Small intestine (tissue), 16 donors: ENCODE measurements at places on chromosomes 4 and X. TPM values are rescaled to one million over a fixed set of nuclear protein-coding genes. Genes with fewer than 3 reads are reported as not detected.

DNA sequence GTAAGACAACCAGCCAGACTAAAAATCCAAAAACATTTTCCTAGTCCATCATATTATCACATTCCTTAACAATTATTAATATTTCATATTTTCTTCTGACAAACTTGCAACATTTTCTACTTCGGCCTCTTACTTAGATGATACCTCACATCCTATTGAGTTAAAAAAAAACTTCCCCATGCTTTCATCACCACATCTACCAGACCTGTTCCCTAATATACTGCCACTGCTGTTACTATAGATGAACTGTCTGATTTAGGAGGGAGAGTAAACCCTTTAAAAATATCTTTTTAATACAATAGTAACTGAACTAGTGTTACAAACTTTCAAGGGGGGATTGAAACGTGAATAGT, 1.5 kb downstream of the FAM200B start:
- no peak for DNase-seq
- H3K27me3 ChIP-seq: no peaks in the 10 kb centered on the region
- H3K27ac ChIP-seq: no peak overlapping the region
- peaks cover 4% of the 10 kb centered on the region for H3K4me1 ChIP-seq
- no peaks in the 10 kb centered on the region for H3K36me3 ChIP-seq

DNA sequence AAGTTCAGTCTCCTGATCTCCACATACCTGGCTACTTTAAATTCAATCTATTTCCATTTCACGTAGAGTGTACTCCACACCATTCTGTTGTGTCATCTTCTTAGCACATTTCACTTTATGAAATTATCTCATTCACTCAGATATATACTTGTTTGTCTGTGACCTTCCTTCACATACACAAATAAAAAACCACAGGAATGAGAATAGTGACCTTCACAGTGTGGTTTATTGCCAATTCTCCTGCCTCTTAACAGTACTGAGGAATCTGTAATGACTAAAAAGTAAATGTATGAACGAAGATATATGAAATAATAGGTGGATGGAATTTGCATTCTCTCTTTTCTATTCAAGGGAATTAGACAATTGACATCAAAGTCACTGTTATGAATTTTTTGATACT, 183.9 kb upstream of the PCDH7 start:
- no peaks in the 10 kb centered on the region for H3K27me3 ChIP-seq
- H3K4me1 ChIP-seq: no peaks in the 10 kb centered on the region
- no peak overlapping the region for H3K27ac ChIP-seq
- no peak overlapping the region for H3K4me3 ChIP-seq

GRCh38 chr4:23828020-23828715, 61.7 kb downstream of the PPARGC1A start:
- no peak overlapping the region for H3K4me3 ChIP-seq
- H3K36me3 ChIP-seq: no peaks in the 10 kb centered on the region
- H3K27me3 ChIP-seq: no peaks in the 10 kb centered on the region
- DNase-seq: no peak
- H3K4me1 ChIP-seq: no peaks in the 10 kb centered on the region

GRCh38 chrX:25018682-25019081, 2.9 kb upstream of the ARX start:
- H3K27ac ChIP-seq: no peak overlapping the region
- H3K4me1 ChIP-seq: no peaks in the 10 kb centered on the region
- H3K4me3 ChIP-seq: no peak overlapping the region
- peaks cover 48% of the 10 kb centered on the region for H3K27me3 ChIP-seq
- H3K36me3 ChIP-seq: no peaks in the 10 kb centered on the region

- no peaks in the 10 kb centered on the region for H3K36me3 ChIP-seq
- no peaks in the 10 kb centered on the region for H3K4me1 ChIP-seq
- no peak for DNase-seq
Measured at GRCh38 chr4:148116264-148116663, 325.9 kb downstream of the NR3C2 start.

GRCh38 chr4:43855283-43855682, 593.3 kb downstream of the KCTD8 start:
- no peaks in the 10 kb centered on the region for H3K4me1 ChIP-seq
- no peak overlapping the region for H3K4me3 ChIP-seq
- no peak overlapping the region for H3K27ac ChIP-seq
- no peaks in the 10 kb centered on the region for H3K36me3 ChIP-seq
- no peaks in the 10 kb centered on the region for H3K27me3 ChIP-seq

GRCh38 chr4:140533951-140534480, 10.0 kb downstream of the ELMOD2 start:
- no peak overlapping the region for H3K27ac ChIP-seq
- no peaks in the 10 kb centered on the region for H3K4me1 ChIP-seq
- no peaks in the 10 kb centered on the region for H3K27me3 ChIP-seq

GRCh38 chr4:182567119-182567518, 323.9 kb downstream of the TENM3 start:
- DNase-seq: no peak
- no peaks in the 10 kb centered on the region for H3K36me3 ChIP-seq

DNA sequence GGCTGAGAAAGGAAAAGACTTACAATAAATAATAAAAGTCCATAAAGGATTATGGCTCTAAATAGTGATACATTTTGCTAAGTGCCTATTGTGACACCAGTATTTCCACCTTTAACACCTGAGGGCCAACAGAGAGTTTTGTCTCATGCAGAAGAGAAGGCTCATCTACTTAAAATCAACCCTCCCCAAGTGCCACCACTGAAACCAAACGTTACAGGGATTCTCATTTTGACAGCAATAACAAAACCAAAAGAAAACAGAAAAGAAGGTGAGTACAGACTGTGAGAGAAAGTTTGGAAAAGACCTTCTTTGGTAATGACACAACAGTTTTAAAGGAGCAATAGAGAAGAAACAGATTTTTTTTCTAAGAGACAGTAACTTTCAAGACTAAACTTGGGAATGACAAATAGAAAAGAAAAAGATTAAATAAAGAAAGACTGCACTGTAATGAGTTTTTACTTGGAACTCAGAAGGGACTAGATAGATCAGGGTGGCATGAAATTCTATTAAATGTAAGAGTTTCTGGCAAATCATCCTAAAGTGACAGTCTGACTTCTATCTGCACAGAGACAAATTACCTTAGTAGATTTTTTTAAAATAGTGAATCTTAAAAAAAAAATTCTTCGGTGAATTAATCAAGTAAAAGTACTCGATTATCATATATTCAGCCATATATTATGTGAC, 109.7 kb downstream of the ZNF827 start:
- no peak overlapping the region for H3K27ac ChIP-seq
- H3K36me3 ChIP-seq: peaks cover 24% of the 10 kb centered on the region
- H3K4me1 ChIP-seq: no peaks in the 10 kb centered on the region
- no peaks in the 10 kb centered on the region for H3K27me3 ChIP-seq

DNA sequence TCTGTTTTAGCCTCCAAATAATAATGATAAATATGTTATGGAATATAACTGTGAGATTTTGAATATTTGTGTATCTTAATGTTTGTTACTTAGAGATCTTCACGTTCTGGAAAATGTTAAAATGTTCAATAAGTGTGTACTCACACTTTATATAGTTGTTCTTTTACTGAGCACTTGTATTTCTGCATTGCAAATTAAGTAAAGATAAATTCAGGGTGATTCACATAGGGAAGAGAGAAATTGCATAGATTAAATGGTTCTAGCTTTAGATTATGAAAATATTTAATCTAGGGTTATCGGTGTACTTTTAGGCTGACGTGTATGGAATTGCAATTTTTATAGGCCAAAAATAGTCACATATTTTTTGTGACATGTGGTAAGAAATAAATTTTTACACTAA, 148.6 kb downstream of the ARHGAP10 start:
- H3K27ac ChIP-seq: no peak overlapping the region
- H3K36me3 ChIP-seq: peaks cover 14% of the 10 kb centered on the region
- no peaks in the 10 kb centered on the region for H3K4me1 ChIP-seq
- no peak overlapping the region for H3K4me3 ChIP-seq
- H3K27me3 ChIP-seq: no peaks in the 10 kb centered on the region
- no peak for DNase-seq

DNA sequence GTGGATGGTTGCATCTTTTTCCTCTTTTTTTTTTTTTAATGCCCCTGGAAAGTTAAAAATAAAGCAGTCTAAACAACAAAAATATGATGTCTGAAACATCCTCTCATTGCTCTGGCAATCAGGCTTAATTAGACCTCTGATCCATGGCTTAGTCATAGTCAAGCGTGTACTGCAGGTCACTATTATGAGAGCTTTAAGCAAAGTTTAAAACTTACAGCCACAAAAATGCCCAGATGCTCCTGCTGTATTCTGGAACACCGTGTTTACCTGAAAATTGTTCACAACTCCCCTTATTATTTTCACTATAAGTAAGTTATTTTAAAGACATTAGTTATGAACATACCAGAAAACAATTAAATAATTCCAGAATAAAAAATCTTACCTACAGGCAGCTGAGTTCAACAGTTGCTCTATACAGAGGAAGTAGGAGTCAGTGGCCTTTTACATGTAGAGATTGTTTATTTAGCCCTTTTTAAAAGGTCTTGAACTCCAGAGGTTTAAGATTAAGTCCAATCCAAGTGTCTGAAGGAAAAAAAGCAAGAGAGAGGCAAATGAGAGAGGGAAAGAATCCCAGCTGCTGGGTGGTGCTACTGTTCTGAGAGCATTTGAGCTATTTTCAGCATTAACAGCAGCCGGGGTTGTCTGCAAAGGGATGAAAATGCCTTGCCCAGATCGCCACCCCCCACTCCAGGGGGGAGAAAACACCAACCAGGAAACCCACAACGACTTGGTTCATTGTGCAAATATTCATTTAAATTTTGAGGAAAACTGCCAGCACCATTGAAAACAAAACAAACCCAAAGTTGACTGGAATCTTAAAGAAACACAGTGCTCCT, 36.9 kb downstream of the SORBS2 start:
- H3K4me1 ChIP-seq: no peaks in the 10 kb centered on the region
- no peak overlapping the region for H3K4me3 ChIP-seq
- peak; percentile 51 for DNase-seq
- no peaks in the 10 kb centered on the region for H3K27me3 ChIP-seq

GRCh38 chrX:15158736-15159406, 111.0 kb downstream of the ASB9 start:
- DNase-seq: no peak
- no peaks in the 10 kb centered on the region for H3K27me3 ChIP-seq
- no peaks in the 10 kb centered on the region for H3K4me1 ChIP-seq
- no peak overlapping the region for H3K4me3 ChIP-seq

- no peak overlapping the region for H3K4me3 ChIP-seq
- H3K36me3 ChIP-seq: no peaks in the 10 kb centered on the region
- no peak overlapping the region for H3K27ac ChIP-seq
- no peaks in the 10 kb centered on the region for H3K4me1 ChIP-seq
- H3K27me3 ChIP-seq: no peaks in the 10 kb centered on the region
- DNase-seq: no peak
Measured at GRCh38 chrX:78886550-78886949, 58.6 kb upstream of the P2RY10 start.

- no peak overlapping the region for H3K4me3 ChIP-seq
- no peaks in the 10 kb centered on the region for H3K27me3 ChIP-seq
- H3K4me1 ChIP-seq: no peaks in the 10 kb centered on the region
Measured at GRCh38 chr4:153337686-153338085, 6.8 kb upstream of the MND1 start.

- H3K27ac ChIP-seq: no peak overlapping the region
- no peaks in the 10 kb centered on the region for H3K4me1 ChIP-seq
- peak; percentile 46 for DNase-seq
- no peaks in the 10 kb centered on the region for H3K36me3 ChIP-seq
Measured at GRCh38 chr4:186137196-186137794, 32.8 kb downstream of the FAM149A start.

- no peaks in the 10 kb centered on the region for H3K36me3 ChIP-seq
- peak; percentile 82 for DNase-seq
- peak overlapping the region; percentile 83 for H3K27ac ChIP-seq
- H3K4me3 ChIP-seq: peak overlapping the region; percentile 86
- H3K27me3 ChIP-seq: no peaks in the 10 kb centered on the region
Measured at GRCh38 chr4:3074846-3075651, 568 bp downstream of the HTT start.

DNA sequence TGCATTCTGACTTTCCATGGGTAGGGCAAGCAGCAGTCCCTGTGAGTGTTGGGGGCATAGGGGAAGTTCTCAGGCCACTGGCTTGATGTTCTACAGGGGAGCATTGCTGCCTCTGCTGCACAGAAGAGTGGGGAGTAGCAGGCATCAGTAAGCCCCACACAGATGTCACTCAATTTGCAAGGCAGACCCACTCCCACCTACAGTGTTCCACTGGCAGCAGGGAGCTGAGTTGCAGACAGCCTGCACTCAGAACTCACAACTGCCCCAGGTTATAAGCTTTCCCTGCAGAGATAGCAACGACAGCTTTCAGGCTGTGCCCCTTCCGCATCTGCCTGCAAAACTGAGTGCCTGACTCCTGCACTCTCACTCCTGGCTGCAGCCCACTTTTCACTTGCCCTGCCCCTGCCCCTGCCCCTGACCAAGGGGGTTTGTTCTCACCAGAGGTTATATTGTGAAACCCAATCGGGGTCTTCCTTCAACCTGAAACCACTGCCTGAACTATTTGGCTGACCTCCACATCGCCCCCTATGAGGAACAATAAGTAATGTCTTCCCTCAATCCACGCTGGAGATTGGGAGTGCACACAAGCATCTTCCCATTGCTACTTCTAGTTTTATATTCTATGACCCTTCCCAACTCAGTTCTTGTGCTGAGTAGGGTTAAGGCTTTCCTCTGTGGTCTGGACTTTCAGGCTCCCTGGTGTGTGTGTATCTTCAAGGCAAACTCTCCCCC, 227.4 kb upstream of the CXorf51B start:
- no peaks in the 10 kb centered on the region for H3K27me3 ChIP-seq
- H3K36me3 ChIP-seq: no peaks in the 10 kb centered on the region
- no peak for DNase-seq

DNA sequence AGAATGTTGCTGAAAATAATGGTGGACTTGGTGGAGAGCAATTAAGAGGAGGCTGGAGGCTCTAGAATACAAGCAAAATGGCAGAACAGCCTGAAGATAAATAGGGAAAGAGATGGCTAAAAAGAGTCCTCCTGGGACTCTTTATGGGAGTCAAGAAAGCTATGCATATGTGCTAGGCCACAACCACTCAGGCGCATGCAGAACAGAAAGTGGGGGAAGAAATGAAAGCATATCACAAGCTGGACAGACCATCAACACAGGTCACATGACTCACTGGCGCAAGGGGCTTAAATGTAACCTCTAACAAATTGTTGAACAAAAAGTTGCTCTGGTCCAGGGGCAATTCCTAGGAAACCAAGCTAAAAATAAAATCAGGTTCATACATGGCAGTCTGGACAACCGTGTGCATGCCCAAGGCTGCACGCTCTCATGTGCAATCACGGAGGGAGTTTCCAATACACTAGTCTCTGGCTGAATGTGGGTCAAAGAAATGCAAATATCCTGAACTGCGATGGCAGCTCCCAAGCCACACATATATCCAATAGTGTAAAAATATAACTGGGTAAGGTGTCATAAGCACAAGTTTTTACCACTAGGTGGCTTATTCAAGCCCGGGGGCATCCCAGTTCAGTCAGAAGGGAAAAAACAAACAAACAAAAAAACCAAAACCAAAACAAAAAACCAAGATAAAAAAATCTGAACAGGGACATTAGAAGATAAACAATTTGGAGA, 45.4 kb downstream of the ZNF711 start:
- no peaks in the 10 kb centered on the region for H3K4me1 ChIP-seq
- no peak overlapping the region for H3K27ac ChIP-seq
- no peak overlapping the region for H3K4me3 ChIP-seq
- no peak for DNase-seq

The ANK2 gene
- polyA plus RNA-seq: 32.7 TPM

The PPP1R2C gene
- polyA plus RNA-seq: not detected

The GRIA2 gene
- polyA plus RNA-seq: 0.40 TPM

The NSG1 gene
- not detected for polyA plus RNA-seq

The ATP11C gene
- 3.8 TPM for polyA plus RNA-seq

The NAP1L3 gene
- 5.1 TPM for polyA plus RNA-seq

The HTT-AS gene
- polyA plus RNA-seq: not detected

The TLR3 gene
- polyA plus RNA-seq: 3.2 TPM

The SPACA5 gene
- polyA plus RNA-seq: 0.22 TPM

The DOCK11 gene
- polyA plus RNA-seq: 4.8 TPM
